ENCODE measurements at places on chromosomes 3 and 15. TPM values are rescaled to one million over a fixed set of nuclear protein-coding genes. Genes with fewer than 3 reads are reported as not detected.

SNX22 gene
- total RNA-seq = 0.58 TPM

FES gene
- total RNA-seq = 10.5 TPM

TRIM71 gene
- total RNA-seq = not detected

BRPF1 gene
- total RNA-seq = 57.4 TPM

PLA1A gene
- not detected for total RNA-seq

DNA sequence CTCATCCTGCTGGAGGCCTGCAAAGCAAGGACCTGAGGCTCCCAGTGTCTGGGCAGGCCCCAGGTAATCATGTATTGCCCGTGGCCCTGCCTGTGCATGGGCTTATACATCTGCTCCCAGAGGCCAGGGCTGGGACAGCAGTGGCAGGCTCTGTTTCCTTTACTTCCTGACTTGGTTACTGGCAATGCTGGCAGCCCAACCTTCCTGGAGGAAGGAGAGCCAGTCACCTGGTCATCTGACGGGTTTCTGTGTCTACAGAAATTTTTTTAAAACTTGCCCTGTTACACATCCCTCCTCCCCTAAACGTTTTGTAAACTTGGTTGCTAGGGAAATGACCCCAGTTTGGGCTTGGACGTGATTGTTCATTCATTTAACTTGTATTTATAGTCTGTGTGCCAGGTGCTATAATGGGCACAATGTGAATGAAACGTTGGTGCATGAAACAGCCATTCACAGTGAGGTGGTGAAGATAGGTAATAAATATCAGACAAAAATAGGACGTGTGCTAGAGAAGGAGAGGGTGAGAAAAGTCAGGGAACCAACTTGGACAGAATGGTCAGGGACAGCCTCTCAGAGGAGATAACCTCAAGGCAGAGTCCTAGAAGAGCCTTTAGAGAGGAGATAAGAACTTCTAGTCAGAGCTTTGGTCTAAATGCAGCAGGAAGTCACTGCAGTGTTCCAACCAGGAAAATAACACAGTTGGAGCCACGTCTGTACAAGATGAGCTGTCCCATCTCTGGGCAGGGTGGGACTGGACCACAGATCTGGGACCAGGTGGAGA lies 14.1 kb downstream of the TEX264 start:
- H3K27ac ChIP-seq = peak overlapping the region; percentile 91
- H3K4me3 ChIP-seq = peak overlapping the region; percentile 55
- no peaks in the 10 kb centered on the region for H3K27me3 ChIP-seq
- H3K4me1 ChIP-seq = peaks cover 92% of the 10 kb centered on the region
- peak; percentile 37 for DNase-seq

DNA sequence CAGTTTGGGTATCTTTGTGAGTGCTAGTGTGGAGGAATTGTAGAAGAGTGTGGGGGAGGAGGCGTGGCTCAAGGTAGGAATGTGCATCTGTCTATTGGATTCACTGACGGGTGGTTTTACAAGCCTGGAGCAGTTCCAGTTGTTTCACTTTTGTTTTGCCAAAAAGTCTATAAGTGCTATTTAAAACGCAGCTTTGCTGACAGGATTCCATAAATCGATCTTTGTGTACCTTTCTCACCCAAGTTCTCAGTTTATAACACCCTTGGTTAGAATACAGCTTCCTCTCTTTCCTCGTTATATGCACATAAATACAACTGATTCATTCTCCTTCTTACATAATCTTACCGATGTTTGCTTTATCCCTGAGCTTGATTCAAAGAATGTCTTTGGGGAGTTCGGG lies 123.2 kb upstream of the UBE2E2 start:
- no peak overlapping the region for H3K27ac ChIP-seq
- no peaks in the 10 kb centered on the region for H3K36me3 ChIP-seq
- no peaks in the 10 kb centered on the region for H3K27me3 ChIP-seq

- no peaks in the 10 kb centered on the region for H3K4me1 ChIP-seq
- DNase-seq = no peak
- H3K4me3 ChIP-seq = no peak overlapping the region
- no peak overlapping the region for H3K27ac ChIP-seq
- H3K36me3 ChIP-seq = no peaks in the 10 kb centered on the region
These were observed 800.7 kb downstream of the NAALADL2 start for GRCh38 chr3:175659670-175660350.

GRCh38 chr3:26237036-26237682 lies 385.4 kb upstream of the LRRC3B start:
- H3K4me1 ChIP-seq = no peaks in the 10 kb centered on the region
- no peaks in the 10 kb centered on the region for H3K36me3 ChIP-seq
- H3K27ac ChIP-seq = no peak overlapping the region
- DNase-seq = no peak
- no peaks in the 10 kb centered on the region for H3K27me3 ChIP-seq

DNA sequence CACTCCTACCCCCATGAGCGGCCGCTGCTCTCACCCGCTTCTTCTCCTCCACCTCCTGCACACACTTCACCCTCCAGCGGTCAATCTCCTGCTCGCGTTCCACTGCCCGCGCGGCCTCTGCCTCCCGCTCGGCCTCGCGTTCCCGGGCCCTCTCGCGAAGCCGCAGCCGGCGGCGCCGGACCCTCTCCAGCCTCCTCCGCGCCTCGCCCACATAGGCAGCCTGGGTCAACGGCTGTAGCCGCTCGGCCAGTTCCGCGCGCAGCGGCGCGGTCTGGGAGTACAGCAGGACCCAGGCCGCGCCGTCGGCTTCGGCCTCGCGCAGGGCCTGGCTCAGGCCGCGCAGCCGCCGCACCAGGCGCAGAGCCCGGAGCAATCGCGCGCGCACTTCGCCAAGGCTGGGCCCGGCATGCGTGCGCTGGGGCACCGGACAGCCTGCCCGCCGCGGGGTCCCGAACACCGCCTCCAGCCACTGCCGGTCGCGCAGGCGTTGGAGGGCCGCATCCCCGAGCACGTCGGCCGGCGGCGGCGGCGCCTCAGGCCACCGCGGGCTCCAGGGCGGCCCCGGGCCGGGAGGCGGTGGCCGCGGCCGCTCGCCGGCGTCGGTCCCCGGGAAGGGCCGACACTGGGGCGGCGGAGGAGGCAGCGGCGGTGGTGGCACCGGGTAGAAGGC lies 595 bp downstream of the PDCD7 start:
- H3K36me3 ChIP-seq = peaks cover 18% of the 10 kb centered on the region
- DNase-seq = peak; percentile 30
- H3K4me3 ChIP-seq = peak overlapping the region; percentile 90
- H3K27me3 ChIP-seq = no peaks in the 10 kb centered on the region
- H3K27ac ChIP-seq = peak overlapping the region; percentile 90

- H3K27ac ChIP-seq = no peak overlapping the region
- no peaks in the 10 kb centered on the region for H3K27me3 ChIP-seq
- peaks cover 29% of the 10 kb centered on the region for H3K4me1 ChIP-seq
These were observed 22.6 kb downstream of the SFMBT1 start for GRCh38 chr3:53023072-53023823.

- H3K36me3 ChIP-seq = no peaks in the 10 kb centered on the region
- no peak overlapping the region for H3K27ac ChIP-seq
- H3K27me3 ChIP-seq = peaks cover 8% of the 10 kb centered on the region
- DNase-seq = no peak
- H3K4me1 ChIP-seq = peaks cover 17% of the 10 kb centered on the region
These were observed 45.3 kb downstream of the ILDR1 start for GRCh38 chr3:121976727-121977126.

GRCh38 chr15:50164458-50164857 lies 17.5 kb upstream of the SLC27A2 start:
- no peaks in the 10 kb centered on the region for H3K4me1 ChIP-seq
- no peak overlapping the region for H3K4me3 ChIP-seq
- H3K27me3 ChIP-seq = peaks cover 35% of the 10 kb centered on the region
- H3K36me3 ChIP-seq = no peaks in the 10 kb centered on the region

- H3K4me1 ChIP-seq = peaks cover 3% of the 10 kb centered on the region
- no peak overlapping the region for H3K4me3 ChIP-seq
- no peak for DNase-seq
These were observed 5.7 kb upstream of the KLHL24 start for GRCh38 chr3:183629546-183630301.

DNA sequence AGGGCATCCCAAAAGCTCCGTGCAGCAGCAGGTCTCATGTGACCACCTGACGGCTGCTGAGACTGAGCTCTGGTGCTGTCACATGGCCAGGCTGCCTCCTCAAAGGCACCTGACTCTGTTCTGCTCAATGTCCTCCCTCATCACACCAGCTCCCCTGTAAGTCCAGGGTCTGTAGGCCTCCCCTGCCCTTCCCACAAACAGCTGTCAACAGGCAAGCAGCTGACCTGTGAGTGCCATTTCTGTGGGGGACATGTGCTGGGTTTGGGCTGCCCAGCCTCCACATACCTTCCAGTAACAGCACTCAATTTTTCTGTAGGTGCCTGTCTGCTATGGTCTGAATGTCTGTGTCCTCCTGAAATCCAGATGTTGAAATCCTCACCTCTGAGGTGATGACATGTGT lies 11.2 kb downstream of the NUP210 start:
- no peak overlapping the region for H3K27ac ChIP-seq
- H3K36me3 ChIP-seq = peaks cover 51% of the 10 kb centered on the region
- no peaks in the 10 kb centered on the region for H3K27me3 ChIP-seq
- H3K4me1 ChIP-seq = peaks cover 40% of the 10 kb centered on the region

DNA sequence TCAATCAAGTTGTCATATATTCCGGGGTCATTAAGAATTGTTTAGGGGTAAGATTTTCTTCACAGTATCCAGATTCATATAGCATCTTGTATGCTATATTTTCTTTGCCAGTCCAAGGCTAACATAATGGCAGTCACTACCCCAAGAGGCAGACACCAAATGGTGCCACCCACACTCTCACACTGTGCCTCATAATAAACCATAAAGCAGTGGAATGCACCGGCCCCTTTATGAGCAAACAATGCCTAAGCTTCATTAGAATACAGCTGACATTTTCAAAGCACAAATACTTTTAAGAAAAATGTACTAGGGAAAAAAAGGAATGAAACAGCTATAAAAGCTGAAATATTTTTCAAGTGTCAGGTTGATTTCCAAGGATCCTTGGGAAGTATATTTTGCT lies 121.6 kb downstream of the TFDP2 start:
- peaks cover 4% of the 10 kb centered on the region for H3K36me3 ChIP-seq
- peaks cover 17% of the 10 kb centered on the region for H3K4me1 ChIP-seq
- peak overlapping the region; percentile 83 for H3K4me3 ChIP-seq
- peak; percentile 30 for DNase-seq
- H3K27ac ChIP-seq = peak overlapping the region; percentile 64

DNA sequence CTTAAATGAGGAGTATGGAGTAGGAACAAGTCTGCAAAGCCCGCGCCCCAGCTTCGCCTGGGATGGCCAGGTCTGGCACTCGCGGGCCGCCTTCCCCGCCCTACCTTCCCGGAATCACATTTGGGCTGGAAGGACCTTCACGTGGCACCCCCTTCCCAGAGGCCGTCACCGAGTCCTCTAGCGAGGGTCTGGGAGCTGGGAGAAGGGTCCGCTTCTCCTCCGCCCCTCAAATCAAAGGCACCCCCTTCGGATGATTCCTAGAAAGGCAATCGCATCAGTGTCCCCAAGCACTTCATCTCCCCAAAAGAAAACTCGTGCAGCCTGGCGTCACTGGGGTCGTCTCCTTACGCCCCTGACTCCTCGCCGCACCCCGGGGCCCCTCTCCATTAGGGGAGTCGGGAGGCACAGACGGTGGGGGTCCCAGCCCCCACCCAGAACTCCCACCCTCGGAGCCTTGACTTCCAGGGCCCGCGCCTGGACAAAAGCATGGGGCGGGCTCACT lies 380 bp downstream of the MYLK start:
- peaks cover 55% of the 10 kb centered on the region for H3K27me3 ChIP-seq
- H3K27ac ChIP-seq = no peak overlapping the region
- peak overlapping the region; percentile 58 for H3K4me3 ChIP-seq
- no peaks in the 10 kb centered on the region for H3K36me3 ChIP-seq

DNA sequence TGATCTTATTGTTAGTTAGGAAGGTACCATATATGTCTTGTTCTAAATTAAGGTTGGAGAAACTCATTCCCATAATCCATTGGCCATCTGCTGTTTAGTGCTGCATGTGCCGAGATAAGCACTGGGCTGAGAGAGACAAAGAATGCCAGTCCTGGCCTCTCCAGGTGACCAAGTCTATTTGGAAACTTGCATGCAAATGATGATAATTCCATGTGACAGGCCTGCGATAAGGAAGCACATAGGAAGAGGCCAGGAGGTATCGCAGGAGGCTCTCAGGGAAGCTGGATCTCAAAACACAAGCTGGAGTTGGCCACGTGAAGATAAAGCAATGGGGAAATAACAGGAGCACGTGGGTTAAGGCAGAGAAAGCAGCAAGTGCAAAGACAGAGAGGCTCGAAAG lies 39.7 kb downstream of the MYO5C start:
- peak overlapping the region; percentile 67 for H3K4me3 ChIP-seq
- no peaks in the 10 kb centered on the region for H3K27me3 ChIP-seq
- H3K27ac ChIP-seq = no peak overlapping the region

- no peaks in the 10 kb centered on the region for H3K27me3 ChIP-seq
- no peak overlapping the region for H3K27ac ChIP-seq
- peaks cover 32% of the 10 kb centered on the region for H3K4me1 ChIP-seq
These were observed 31.0 kb downstream of the POC1A start for GRCh38 chr3:52123106-52123725.

DNA sequence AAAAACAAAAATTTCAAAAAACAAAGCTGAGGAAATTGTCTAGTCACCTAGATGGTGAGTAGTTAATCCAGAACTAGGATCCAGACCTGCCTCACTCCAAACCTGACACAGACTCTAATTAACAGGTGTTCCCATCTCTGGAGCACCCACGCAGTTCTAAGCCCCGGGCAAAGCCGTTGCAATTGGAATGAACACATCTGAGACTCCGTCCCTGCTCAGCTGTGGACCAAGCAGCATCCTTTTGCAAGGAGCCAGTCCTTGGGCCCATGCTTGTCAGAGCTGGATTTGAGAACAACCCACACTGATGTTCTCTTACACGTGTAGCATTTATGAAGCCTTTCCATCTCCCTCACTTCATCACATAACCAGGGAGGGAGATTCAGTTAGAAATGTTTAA lies 54.8 kb downstream of the LMCD1 start:
- H3K27me3 ChIP-seq = no peaks in the 10 kb centered on the region
- H3K4me3 ChIP-seq = no peak overlapping the region
- no peaks in the 10 kb centered on the region for H3K4me1 ChIP-seq
- no peak for DNase-seq
- no peaks in the 10 kb centered on the region for H3K36me3 ChIP-seq

GRCh38 chr3:53801319-53801718 lies 44.9 kb downstream of the CHDH start:
- no peak overlapping the region for H3K27ac ChIP-seq
- no peaks in the 10 kb centered on the region for H3K4me1 ChIP-seq
- H3K36me3 ChIP-seq = no peaks in the 10 kb centered on the region

- no peaks in the 10 kb centered on the region for H3K4me1 ChIP-seq
- no peak for DNase-seq
- H3K27me3 ChIP-seq = no peaks in the 10 kb centered on the region
These were observed 471.2 kb downstream of the MFSD1 start for GRCh38 chr3:159273070-159273469.
